Activated T-helper 1 cell treated with Interleukin-2 at 50 U/mL for 16 hours (primary cell): ENCODE measurements at places on chromosomes 6 and 20.

GRCh38 chr6:106997392-106998158 lies 23.0 kb upstream of the CD24 start:
- DNase-seq: peak; percentile 5

DNA sequence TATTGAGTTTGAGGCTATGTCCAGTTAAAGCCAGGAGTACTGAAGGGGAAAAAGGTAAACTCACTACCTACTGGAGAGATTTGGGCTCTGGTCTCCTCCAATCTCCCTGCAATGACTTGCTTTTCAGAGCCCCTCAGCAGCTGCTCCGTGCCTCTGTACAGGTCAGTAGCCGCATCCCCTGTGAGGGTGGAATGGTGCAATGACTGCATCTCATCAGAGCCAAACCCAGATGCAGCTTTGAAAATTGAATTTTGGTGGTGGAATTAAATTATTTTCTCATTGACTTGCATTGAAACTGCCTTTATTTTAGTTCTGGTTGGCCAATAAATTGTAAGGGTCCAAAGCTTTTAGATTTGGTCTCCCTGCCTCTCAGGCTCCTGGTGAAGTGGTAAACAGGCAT lies 166.7 kb downstream of the DLL1 start:
- DNase-seq: no peak

DNA sequence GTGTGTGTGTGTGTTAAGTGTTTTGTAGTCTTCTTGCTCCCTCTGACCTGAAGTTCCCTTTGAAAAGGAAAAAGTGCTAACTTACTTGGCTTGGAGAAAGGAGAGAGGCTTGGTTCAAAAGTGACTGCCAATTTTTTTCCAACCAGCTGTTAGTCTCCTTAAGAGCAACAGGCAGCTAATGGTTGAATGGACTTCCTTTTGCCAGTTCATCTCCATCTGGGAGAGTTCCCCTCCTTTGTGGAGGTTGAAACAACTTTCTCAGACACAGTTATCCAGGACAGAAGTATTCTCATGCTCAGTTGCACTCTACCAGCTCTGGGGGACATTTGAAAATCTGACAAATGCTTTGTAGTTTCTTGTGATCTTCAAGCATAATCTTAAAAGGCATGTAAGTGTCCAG lies 4.5 kb downstream of the RIPOR2 start:
- DNase-seq: no peak

- DNase-seq: no peak
Measured at GRCh38 chr20:64035933-64036345, at the start of gene C20orf204. TSS of gene C20orf204 (plus strand) at chr20:64036182. CDS start at chr20:64036324, 142 bp downstream.

DNA sequence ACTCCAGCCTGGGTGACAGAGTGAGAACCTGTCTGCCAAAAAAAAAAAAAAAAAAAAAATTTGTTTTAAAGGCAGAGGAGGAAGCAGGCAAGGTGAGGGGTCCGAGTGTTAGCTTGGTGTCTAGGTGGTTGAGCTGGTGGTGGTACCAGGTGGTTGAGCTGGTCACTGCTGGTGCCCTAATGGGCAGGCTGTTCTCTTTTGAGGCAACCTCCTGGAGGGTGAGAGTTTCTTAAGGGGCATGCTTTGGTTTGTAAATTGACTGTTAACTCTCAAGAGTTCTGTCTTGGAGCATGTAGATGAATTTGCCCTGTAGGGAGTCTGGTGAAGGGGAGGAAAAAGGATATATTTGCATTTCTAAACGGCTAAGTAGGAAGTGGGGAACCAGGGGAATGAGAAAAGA lies 52.7 kb downstream of the BANF2 start:
- DNase-seq: no peak

DNA sequence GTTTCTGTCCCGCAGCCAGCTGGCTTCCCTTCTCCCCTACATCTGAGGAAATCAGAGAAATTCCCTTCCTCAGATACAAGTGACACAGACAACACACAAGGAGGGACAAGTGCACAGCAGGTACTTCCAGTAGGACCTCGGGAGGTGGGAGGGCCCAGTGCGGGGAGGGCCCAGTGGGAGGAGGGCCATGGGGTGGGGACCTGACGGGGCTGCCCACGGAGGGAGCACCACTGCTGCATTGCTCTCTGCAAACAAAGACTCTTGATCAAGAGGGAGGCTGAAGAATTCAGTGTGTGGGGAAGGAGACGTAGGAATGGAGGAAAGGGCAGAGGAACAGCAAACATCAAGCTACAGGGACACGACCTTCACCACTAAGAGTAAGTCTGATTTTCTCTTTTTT lies 9.0 kb downstream of the TAP2 start:
- DNase-seq: no peak

DNA sequence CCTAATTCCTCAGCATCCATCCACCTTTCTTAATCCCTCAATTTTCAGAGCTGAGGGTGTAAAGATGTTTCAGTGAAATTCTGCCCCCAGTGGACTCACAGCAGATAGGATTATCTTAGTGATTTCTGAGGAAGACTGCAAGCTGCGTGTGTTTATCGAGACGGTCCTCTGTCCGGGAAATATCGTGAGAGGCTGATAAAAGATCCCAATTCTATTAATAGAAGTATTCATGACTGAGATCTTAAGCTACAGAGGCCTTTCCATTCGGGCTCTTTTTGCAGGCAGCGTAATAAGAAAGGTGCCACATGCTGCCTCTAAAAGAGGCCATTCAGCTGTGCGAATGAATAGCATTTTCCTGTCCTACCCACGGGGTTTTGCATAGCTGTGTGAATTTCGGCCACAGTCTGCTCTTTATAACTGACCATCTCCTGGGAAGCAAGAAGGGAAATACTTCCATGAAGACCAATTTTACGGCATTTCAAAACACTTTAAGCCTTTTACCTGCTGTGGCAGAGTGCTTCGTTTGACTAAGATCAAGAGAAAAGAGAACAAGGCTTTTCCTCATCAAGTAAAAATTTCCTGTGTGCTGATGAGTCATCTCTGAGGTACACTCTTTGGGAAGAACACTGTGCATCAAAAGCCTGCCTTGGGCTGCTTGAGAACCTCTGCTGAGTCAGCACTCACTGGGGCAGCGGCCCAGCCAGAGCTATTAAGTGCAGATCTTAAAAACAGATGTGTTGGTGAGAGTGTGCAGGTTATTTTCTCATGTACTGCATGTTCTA lies 208.8 kb downstream of the ARHGAP18 start:
- DNase-seq: no peak

DNA sequence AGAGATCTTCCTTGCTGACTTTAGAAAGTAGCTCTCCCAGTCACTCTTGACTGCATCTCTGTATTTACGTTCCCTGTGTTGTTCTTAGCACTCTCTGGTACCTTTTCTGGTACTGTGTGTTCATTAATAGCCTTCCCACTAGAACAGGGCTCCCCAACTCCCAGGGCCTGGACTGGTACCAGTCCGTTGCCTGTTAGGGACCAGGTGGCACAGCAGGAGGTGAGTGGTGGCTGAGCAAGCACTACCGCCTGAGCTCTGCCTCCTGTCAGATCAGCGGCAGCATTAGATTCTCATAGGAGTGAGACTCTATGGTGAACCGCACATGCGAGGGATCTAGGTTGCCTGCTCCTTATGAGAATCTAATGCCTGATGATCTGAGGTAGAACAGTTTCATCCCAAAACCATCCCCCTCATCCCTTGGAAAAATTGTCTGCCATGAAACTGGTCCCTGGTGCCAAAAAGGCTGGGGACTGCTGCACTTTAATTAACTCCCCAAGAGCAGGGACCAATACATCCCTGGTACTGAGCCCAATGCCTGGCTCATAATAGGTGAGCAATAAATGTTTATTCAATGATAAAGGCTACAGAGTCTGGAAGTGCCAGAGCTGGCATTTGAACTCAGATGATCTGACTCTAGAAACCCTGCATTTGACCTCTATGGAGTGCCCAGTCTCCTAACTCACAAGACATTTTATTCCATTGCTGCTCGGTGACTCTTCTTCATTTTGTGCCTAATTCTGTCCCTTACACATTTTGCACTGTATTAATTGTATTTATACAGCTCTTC lies 11.0 kb downstream of the UTRN start:
- no peak for DNase-seq

DNA sequence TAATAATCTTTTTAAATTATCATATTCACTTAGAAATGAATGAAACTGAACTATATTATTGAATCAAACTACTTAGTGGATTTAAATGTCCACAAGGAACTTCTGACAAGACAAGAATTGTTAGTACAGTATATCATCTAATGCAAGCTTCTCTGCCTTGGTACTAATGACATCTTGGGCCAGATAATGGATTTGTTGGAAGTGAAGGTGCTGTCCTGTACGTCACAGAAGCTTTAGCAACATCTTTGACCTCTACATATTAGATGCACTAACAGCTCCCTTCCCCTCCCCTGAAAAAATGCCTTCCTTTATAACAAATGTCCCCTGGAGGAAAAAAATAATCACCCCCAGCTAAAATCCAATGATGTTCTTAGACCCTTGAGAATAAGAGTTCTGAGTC lies 695.8 kb upstream of the EYS start:
- DNase-seq: no peak

GRCh38 chr6:105981002-105981887 lies 104.9 kb upstream of the PRDM1 start:
- DNase-seq: peak; percentile 26

- DNase-seq: no peak
Measured at GRCh38 chr20:34891166-34892062, 15.0 kb downstream of the ACSS2 start.

GRCh38 chr6:100152201-100152600 lies 158.2 kb upstream of the MCHR2 start:
- DNase-seq: no peak

DNA sequence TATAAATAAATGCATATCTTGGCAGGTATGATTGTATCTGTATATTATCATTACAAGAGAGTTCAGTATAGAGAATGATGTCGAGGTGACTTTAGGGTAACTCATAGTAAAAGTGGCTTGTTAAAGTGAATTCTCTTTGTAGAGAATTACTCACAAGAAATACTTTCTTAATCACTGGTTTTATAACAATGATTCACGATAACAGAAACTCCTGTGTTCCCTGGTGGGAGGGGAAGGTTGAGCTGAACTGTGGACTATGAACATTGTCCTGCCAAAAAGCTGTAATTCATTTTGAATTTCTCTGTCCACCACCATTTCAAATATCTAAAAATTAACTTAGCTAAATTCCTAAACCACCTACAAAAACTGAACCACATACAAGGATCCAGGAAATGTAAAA lies 7.7 kb downstream of the TPMT start:
- no peak for DNase-seq
